ENCODE measurements at places on chromosomes 3 and 15.
A peak's percentile ranks its signal among the peaks of the same experiment; 100 is the strongest.

GRCh38 chr15:60371175-60372051 is 26.4 kb downstream of the ANXA2 start:
- DNase-seq, result no peak

- DNase-seq, result no peak
These were observed 6.9 kb downstream of the TNIK start for GRCh38 chr3:171453180-171453886.

DNA sequence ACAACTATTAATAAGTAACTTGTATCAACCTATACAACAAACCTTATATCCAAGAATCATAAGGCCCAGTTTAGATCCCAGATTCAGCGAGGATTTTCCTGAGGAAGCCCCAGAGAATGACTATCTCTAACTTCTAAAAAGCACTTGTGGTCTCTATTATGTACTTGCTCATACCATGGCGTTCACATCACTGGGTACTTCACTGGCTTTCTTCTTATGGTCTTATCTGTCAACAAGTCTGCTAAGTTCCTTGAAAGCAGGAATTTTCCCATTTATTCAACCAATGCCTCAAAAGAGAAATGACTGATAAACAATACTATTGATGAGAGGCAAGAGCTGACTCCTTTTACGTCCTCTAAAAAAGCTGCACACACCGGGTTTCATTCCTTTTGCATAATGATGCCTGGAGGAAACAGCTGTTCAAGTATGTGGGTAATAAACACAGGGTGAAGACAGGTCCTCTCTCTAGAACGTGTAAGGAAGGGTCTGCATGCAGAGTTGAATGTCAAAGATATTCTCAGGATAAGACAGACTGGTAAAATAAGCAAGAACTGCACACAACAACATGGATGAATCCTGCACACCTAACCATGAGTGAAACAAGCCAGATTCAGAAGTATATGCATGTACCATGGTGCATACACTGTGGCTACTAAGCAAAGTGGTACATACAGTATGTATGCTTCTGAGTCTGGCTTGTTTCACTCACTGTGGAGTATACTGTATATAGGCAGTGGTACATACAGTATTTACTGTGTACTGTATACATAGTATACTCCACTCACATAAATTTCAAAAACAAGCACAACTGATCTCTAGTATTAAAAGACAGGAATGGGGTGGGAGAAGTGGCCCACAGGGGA is 408.7 kb downstream of the SHQ1 start:
- no peak for DNase-seq

GRCh38 chr15:85002517-85002916 is 20.9 kb downstream of the PDE8A start:
- DNase-seq, result no peak

DNA sequence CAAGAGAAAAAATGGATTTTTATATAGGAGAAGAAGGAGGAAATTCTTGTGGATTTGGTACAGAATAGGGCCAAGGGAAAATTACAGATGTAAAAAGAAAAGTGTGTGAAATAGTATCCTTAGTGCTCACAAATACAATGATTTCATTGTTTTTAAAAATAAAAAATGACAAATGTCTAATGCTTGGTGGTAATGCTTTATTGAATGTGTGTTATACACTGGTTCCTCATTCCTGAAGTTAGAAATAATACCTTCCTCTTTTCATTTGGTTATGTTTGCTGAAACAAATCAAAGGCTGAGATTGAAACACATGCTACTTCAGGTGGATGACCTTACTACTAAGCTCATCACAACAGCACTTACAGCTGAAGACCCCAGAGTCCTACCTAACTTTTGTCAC is 37.7 kb upstream of the CCR2 start:
- DNase-seq, result no peak

DNA sequence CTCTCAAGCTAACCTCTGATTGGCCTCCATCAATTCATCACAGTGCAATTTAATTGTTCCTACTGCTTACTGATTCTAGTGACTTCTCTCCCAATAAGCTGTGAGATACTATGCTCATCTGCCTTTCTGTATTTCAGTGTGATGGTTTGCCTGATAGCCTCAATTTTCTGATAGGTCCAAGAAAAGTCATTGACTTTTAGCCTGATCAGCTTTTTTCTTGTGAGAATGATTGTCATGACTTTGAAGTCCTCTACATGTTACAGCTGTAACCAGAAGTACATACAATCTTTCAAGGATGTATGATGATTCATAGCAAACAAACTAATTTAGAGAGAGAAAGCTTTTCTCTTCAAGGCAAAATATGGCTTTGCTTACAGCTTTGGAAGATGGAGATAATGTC is 463.8 kb upstream of the CNTN3 start:
- DNase-seq, result no peak

DNA sequence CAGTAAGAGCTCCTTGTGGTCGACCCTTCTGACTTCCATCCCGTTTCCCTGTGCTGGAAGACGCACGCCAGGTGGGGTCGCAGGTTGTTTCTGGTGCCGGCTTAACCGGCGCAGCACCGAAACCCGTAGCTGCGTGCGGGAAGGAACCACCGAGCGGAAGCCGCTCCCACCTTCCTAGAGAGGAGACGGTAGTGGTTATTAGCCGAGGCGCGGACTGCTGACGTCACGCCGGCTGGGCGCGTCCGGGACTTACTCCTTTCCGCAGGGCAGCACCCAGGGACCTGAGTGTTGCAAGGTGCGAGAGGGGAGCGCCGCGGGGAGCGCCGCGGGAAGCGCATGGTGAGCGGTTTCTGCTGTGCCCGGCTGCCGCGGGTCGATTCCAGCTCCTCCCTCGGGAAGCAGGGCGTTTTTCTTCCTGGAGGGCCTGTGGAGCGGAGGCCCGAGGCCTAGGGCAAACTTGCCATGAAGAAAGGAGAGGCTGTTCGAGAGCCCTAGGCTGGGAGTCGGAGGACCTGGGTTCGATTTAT is at the start of gene ZNF501:
ZNF501 (plus strand) TSS at position 252 of the 527 bp plus-strand sequence. CDS start 4,787 bp downstream, outside the sequence.
- peak; percentile 90 for DNase-seq

DNA sequence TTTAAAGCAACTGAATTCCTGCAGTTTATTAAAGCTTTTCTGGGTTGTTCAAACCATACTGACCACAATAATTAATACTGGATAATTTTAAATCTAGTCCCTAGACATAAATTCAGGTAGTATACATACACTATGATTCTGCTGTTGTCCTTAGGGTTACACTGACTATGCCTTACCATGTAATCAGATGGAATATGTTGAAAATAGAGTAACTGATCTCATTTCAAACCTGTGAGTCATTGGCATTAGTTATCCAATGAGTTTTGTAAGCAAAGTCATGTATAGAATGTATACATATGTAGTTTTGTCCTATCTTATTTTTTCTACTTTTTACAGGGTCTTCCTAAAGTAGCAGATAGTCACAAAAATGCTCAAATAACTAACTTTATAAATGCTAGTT is 517.1 kb upstream of the CCDC54 start:
- no peak for DNase-seq

- DNase-seq, result no peak
These were observed 69.6 kb upstream of the GSK3B start for GRCh38 chr3:120163816-120164215.

GRCh38 chr15:96586901-96587300 is 256.4 kb downstream of the NR2F2 start:
- DNase-seq, result no peak

DNA sequence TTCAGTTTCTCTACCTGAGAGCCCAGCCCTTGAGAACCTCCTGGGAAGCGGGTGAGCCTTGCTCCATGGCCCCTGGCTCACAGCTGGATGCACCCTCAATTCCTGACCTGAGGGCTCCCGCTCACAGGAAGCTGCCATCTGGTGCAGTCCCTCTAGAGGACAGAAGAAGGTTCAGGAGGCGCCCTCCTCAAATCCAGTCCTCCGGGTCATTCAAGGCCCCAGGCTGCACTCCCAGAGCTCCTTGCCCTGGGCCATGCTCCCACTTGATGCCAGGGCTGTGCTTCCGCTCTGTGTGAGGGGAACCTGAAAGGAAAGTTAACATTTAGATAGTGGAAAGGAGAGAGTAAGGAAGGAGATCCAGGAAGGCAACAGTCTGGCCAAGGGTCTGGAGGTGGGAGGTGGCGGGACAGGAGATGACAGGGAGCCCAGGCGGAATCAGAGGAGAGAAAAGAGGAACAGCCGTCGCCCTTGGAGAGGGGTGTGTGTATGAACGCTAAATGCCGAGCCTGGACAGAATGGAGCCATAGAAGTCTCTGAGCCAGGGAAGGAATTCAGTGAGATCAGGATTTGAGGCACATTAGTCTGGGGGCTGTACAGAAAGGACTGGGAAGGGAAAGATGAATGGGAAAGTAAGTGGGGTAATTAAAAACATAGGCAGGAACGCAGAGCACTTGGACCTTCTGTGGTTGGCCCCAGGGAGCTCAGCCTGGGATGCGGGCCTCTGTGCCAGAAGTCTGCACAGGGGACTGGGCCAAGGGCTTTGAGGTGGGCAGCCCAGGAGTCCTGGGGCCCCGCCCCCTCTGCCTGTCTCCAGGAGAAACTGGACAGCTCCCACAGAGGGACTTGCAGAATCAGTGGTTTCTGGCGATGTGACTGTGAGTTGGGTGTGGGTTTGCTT is 26.1 kb downstream of the TBC1D21 start:
- DNase-seq, result no peak

GRCh38 chr15:55977231-55977630 is 16.2 kb downstream of the NEDD4 start:
- no peak for DNase-seq

DNA sequence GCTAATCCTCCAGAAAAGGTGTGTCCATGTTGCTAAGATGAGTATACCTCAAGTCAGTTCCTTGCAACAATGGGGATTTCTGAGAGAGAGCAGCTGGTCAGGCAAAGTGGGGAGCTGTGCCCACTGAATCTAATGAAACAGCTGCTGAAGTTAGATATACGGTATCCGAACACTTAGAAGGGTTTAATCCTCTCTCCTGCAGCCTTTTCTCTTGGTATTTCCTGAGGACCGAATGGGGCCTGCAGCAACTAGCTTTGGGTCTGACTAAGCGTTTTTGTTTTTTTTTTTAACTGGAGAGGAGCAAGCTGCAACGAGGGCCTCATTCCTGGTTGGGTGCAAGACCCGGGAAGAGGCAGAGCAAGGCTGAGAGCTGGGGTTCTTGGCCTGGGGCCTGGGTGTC is 37.6 kb upstream of the BNC1 start:
- DNase-seq, result no peak

DNA sequence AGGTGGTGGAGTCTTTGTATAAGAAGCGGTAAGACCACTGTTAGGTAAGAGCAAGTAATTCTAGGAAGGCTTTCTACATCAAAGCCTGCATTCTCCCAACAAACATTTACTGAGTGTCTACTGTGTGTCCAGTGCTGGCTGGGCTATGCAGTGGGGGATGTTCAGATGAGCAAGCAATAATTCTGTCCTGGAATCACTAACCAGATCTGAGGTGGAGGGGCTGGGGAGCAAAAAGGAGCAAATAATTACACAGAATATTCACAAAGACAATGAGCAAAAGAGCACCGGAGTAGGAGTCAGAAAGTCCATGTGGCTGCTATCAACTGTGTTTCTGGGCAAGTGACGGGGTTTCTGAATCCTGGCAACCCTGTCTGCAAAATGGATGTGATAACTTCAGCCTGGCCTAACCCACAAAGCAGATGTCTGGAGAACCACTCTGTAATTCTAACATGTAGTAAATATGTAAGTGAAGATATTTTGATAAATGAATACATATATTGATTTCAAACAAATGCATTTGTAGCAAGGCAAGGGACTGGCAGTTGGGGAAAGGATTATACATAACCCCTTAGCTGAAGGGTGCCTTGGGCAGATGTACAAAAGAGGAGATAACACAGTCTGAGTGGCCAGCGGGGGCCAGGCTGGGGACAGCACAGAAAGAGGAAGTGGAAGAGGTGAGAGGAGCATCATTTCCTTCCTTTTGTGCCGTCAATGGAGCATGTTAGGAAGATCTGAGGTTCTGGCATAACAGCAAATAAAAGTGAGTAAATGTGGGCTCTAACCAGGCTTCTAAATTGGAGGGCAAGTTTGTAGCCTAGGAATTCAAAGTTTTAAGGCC is 28.8 kb downstream of the CYP8B1 start:
- DNase-seq, result no peak

GRCh38 chr15:25088261-25088790 is 133.5 kb downstream of the SNRPN start:
- DNase-seq, result no peak

- DNase-seq, result no peak
These were observed 20.5 kb downstream of the PRR23E start for GRCh38 chr3:127213381-127213918.

GRCh38 chr15:74234598-74234875 is 1.6 kb upstream of the CCDC33 start:
- no peak for DNase-seq

DNA sequence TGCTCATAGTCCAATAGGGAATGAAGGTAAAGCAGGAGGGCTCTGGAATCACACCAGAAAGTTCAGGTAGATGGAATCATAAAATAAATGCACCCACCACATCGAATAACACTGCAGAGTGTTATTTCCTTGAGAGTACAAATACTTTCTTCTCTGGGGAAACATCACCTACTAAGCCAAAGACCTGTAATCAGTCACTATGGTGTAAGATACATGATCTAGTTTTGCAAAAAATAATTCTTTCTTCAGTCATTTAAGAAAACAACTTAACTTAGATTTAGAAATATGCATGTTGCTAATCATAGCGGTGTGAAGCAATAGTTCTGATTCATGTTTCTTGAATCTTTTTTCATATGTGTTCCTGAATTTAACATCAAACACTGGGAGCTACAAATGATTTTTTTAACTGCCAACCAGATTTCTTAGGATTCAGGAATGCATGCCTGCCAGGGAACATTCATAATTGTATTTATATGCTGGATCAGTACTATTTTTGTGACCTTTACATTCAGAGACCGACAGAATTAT is 40.2 kb upstream of the MEIS2 start:
- DNase-seq, result no peak

DNA sequence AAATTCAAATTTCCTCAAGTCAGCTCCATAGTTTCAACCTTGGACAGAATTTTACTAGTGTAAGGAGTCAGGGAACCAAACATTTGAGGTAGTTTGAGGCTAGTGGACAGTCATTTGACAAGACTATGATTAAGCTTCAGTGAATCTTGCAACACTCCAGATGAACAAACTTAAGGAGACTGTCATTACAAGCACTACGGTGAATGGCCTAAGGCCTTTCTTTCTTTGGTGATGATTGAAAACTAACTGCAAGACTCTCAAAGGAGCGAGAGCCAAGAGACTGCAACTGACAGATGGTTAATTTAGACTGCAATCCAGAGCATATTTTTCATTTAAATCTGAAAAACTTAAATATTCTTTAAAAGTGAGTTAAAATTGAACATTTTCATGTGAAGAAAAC is 272.3 kb upstream of the NECTIN3 start:
- no peak for DNase-seq

DNA sequence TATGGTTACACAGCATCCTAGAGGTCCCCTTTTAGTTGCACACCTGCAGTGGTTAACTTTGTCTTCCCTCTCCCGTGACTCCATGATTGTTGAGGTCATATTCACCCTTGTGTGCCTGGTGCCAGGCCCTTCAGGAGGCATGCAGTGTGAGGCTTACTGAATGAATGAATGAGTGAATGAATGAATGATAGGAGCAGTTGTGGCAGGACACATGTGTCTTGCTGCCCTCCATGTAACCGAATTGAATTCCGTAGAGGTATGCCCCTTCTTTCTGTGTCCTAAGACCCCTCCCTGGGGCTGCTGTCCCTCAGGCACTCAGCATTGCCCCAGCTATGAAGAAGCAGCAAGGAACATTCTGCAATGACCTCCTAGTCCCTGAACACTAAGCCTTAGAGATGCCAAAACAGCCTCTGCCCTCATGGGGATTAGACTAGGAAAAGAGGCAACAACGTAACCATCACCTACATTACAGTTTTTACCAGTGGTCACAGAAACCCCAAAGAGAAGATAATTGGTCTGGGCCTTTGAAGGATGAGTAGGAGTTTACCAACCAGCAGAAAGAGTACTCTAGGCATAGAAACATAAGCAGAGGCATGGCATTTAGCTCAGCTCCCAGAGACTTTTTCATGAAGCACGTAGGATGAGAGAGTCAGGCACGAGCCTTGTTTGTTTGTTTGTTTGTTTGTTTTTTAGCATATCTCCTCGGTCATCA is 22.5 kb upstream of the CPNE9 start:
- no peak for DNase-seq

Data from renal cortex interstitium (tissue), 15 donors.